ENCODE measurements at places on chromosomes 3 and 15. TPM values are rescaled to one million over a fixed set of nuclear protein-coding genes. Genes with fewer than 3 reads are reported as not detected.

GRCh38 chr3:195207731-195208130 lies 63.2 kb downstream of the XXYLT1 start:
- no peak for DNase-seq

DNA sequence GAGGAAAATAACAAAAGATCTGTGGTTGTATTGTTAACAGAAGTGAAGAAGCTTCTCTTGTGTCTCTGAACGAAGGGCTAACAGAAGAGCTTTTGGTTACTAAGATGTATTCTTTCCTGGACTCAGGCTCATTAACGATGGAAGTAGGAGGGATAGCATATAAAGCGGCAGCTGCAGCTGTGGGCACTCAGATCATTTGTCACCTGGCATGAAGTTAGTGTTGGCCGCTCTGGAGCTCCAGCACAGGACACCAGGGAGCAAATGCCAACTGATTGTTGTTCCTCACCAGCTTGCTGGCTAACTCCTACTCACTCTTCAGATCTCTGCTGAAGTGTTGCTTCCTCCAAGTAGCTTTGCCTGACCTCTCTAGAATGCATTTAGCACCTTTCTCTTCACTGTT lies 15.5 kb upstream of the SLITRK3 start:
- no peak for DNase-seq

DNA sequence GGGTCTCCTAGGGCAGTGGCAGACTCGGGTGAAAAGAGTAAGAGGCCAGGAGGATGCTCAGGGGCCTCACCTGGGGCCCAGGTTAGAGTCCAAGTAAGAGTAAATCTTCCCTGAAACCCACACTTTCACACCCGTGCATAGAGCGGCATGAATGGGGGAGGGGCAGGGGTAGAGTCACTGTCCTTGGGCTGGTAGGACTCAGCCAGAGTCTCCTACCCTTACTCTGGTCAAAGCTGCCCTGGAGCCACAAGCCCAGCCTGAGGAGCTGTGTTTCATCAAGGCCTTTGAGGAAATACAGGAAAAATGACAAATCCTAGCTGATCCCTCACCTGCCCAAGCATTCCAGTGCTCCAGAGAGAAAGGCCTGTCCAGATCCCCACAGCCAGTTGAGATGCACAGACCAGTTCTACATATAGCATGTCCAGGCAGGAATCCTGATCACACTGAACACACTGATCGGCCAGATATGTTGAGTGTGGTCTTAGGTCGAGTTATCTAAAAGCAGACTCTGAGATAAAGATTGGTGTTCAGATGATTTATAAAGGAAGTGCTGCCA lies 16.7 kb upstream of the CTNNB1 start:
- DNase-seq = no peak

Gene COLQ
- not detected for total RNA-seq

Gene C2CD4A
- total RNA-seq = 5.7 TPM

DNA sequence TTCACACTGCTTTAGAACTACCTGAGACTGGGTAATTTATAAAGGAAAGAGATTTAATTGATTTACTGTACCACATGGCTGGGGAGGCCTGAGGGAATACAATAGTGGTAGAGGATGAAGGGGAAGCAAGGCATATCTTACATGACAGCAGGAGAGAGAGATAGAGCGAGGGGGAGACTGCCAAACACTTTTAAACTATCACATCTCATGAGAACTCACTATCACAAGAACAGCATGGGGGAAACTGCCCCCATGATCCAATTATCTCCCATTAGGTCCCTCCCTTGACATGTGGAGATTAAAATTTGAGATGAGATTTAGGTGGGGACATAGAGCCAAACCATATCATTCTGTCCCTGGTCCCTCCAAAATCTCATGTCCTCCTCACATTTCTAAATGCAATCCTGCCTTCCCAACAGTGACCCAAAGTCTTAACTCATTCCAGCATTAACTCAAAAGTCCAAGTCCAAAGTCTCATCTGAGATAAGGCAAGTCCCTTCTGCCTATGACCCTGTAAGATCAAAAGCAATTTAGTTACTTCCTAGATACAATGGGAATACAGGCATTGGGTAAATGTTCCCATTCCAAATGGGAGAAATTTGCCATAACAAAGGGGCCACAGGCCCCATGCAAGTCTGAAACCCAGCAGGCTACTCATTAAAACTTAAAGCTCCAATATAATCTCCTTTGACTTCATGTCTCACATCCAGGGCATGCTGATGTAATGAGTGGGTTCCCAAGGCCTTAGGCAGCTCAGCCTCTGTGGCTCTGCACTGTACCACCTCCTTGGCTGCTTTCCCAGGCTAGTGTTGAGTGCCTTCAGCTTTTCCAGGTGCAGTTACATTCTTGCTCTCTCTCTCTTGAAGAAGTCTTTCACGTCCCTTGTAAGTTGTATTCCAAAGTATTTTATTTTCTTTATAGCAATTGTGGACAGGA lies 481.7 kb upstream of the TGFBR2 start:
- no peak for DNase-seq
